Nucleus accumbens (tissue), 56 donors: ENCODE measurements at places on chromosomes 12 and 14.

DNA sequence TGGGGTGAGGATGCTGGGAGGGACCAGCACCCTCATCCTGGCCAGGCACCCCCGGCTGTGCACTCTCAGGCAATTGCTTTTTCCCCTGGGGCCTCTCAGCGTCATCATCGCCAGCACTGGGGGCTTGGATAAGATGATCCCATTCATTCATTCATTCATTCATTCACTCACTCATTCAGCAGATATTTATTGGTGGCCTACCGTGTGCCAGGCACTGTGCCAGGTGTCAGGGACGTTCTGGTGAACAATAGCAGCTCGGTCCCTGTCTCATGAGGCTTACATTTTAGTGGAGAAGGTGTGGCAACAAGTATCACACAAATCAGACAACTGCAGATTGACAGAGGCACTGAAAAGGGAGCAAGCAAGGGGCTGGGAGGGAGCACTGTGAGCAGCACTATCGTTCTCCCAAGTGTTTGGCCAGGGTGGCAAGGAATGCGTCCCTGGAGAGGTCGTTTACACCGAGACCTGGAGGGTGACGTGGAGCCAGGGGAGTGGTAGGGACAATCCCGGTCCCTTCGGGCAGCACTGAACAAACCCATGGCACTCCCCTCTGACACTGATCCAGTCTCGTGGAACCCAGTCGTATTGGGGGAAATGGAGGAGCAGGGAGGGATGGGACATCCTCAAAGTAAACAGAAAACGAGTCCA lies 124.1 kb downstream of the PAPOLA start:
- no peak for DNase-seq

DNA sequence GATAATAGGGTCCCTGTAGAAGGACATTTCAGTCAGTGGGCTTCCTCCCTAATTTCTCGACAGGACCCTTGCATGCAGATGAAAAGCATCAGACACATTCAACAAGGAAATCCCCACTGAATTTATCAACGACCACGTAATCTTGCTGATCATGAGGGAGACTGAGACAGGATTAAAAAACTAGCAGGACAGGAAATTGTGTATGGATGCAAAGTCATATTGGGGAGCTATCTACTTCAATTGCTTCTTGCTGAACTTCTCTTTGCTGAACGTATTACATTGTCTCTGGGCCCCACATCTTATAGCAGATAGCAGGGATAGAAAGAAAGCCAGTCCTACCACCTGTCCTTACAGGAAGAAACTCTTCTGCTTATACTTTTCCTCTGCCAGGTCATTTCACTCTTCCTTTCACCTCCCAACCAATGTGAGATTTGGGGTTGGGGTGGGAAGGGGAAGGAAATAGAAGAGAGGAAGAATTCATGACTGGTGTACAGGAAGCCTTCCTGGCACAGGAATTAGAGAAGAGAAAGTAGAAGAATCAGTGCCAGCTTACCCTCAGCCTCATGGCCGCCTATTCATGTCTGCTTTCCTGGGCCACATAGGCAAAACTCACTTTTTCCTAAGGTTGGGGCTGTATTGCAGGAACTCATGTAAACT lies 333.3 kb downstream of the ZFP36L1 start:
- DNase-seq = no peak

DNA sequence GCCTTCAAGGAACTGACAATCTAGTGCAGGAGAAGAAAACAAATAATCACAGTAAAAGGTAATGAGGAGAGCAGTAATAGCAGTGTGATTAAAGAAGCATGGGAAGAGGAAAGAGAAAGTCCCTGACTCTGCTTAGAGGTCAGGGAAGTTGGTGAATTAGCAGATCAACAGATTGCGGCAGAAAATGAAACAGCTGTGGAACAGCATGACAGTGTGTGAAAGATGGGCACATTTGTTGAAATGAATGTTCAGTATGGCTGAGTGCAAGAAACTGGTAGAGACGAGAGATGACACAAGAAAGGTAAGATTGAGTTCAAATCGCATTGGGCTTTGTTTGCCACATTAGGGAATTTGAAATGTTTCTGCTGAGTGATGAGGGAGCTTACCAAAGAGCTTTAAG lies 63.7 kb upstream of the RASSF8 start:
- DNase-seq = no peak

DNA sequence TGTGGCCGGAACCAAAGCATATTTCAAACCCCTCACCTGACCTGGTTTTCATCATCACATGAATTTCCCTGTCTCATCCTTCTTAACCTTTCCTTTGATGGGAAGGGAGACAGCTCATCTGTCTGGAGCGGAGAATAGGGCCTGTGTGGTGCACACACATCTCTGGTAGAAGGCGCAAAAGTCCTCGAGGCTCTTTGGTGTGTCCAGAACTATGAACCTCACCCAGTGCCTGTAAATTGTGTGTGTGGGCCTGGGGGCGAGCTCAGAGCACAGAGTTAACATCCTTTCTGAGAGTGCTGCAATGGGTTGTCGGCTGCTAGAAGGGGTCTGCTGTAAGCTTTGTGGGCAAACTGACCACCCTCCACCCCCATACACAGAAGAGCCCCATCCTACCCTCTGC lies 749 bp downstream of the GALNT6 start:
- DNase-seq = no peak

DNA sequence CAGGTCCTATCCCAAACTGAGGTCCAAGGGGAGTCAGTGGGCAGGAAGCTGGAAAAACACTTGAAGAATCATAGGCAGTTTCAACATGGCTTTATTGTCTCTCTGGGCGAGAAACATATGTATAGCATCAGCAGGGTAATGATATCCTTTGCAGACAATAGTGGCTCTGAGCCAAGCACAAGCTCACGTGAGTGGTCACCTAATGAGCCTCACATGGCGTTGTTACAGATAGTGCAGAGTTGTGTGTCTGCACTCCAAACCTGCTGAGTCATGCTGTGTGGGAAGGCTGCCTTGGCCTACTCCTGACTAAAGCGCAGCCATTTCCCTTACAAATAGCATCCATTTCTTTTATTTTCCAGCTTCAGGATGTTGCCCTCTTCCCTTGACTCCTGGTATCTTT lies 105.2 kb upstream of the SYT1 start:
- no peak for DNase-seq

DNA sequence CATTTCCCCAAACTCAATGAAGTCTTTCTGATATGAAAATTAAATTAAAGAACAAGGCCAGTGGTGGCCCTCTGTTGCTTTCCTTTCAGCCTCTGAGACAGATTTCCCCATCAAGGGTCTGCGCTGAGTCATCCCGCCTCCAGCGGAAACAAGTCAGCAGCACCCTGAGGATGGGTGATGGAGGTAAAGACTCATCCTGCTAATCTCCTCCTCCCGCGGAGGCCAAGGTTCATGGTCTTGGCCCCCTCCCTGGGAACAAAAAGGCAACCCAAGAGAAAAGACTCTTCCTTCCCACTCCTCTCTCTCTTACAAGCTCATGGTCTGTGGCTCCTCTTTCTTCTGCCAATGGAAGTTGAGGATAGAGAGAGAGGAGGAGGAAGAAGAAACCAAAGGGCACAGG lies 9.0 kb upstream of the NUMB start:
- DNase-seq = no peak

GRCh38 chr12:51012570-51013236 lies 13.5 kb downstream of the SLC11A2 start:
- DNase-seq = no peak

DNA sequence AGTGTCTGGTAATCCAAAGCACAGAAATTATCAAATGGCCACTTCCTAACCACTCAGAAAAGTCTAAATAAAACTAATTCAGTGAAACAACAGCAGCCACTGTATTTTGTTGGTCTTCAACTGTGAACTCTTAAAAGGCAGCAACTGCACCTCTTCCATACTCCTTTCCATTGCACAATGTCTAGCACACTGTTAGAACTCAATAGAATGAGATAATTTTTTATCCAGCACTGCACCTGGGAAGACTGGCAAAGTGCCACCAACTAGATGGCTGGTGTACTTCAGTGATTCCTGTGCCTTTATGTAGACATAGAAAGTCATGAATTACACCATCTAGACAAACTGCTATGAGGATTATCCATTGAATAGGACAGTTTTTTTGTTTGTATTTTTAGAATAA lies 26.2 kb downstream of the LGR5 start:
- DNase-seq = no peak

- no peak for DNase-seq
Observed at GRCh38 chr14:32947792-32948191, 9.1 kb downstream of the NPAS3 start.

GRCh38 chr14:94665121-94665520 lies 52.9 kb downstream of the SERPINA3 start:
- no peak for DNase-seq

GRCh38 chr12:47590771-47591360 lies 115.0 kb downstream of the RPAP3 start:
- no peak for DNase-seq

DNA sequence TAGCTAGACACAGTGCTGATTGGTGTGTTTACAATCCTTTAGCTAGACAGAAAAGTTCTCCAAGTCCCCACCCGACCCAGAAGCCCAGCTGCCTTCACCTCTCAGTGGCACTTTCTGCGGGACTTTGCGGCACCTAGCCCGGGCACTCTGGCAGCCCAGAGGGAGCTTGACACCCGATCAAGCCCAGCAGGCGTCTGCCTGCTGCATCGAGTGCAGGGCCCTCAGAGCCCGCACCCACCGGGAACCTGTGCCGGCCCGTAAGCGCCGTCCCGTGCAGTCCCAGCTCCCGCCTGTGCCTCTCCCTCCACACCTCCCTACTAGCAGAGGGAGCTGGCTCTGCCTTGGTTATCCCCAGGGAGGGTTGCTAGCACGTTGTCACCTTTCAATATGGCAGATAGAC lies 631.0 kb upstream of the STXBP6 start:
- no peak for DNase-seq

GRCh38 chr14:100293497-100294212 lies 12.6 kb downstream of the SLC25A29 start:
- DNase-seq = no peak

DNA sequence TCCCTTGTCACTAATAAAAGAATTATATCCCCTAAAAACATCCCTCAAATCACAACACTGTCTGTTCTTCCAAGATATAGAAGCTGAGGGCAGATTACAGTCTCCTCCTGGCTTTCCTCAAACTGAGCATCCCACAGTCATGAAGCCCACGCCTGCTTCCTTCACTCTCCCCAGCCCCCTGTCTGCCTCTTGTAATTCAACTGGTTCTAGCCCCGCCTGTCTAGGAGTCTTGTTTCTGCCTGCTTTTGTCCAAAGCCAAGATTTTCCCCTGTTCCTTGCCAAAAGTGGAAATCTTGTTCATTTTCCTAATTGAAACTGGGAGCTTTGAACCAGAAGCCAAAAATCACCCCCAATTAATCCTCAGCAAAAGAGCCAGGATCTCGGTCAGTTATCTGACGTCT lies 35.9 kb upstream of the PWP1 start:
- DNase-seq = no peak

DNA sequence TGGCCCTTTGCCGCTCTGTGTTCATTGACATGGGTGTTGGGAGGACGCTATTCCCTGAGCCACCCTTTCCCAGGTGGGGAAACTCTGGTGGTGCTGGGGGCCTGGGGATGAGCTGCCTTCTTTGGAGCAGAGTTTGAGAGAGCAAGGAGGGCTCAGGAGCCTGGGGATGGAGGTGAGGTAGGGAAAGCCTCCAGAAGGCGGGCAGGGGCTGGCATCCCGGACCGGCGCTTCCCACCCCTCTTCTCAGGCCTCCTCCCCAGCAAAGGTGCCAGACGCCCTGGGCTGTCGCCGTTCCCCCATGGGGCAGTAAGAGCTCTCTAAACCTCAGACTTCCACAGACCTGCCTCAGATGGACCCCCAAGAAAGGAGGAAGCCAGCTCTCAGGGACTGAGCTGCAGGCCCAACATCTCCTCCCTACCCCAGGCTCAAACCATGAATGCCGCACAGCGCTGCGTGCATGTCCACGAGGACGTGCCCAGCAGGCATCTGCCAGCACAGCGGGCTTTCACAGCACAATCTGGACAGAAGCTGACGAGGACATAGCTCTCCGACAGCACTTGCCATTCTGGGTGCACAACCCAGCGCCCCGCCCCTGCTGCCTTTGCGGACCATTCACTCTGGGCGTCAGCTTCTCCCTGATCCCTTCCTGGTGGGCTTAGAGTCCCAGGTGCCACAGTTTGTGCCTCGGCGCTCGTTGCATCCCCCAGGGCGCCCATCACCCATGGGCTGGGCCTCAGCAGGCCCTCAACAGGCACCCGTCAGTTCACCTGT lies 14.9 kb upstream of the TTC7B start:
- no peak for DNase-seq

GRCh38 chr12:121196902-121197301 lies 13.0 kb upstream of the P2RX4 start:
- no peak for DNase-seq

- DNase-seq = no peak
Observed at GRCh38 chr14:39581474-39581873, 149.2 kb upstream of the FBXO33 start.

GRCh38 chr14:95516554-95517181 lies at the start of gene SYNE3:
Gene SYNE3, minus strand, starts transcription at chr14:95516650. Its CDS starts 40,829 bp downstream, at chr14:95475821.
- DNase-seq = no peak

DNA sequence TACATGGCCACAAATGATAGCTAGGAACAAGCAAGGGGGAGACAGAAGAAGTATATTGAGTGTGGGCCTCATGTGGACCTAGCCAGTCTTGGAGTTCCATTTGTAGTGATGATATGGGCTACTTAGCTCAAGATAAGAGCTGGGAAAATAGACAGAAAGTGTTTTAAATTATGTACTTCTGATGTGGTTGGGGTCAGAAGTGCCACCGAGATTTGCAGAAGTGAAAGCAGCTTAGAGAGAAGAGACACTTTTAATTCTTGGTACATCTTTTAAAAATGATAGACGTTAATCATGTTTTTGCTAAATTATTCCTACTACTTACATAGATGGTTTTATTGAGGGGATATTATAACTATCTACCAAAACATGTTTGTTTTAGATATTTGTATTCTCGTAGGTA lies 198.3 kb upstream of the PDZRN4 start:
- no peak for DNase-seq
